ENCODE measurements at places on chromosomes 5 and 9. TPM values are rescaled to one million over a fixed set of nuclear protein-coding genes. Genes with fewer than 3 reads are reported as not detected.

- no peak for DNase-seq
- no peak overlapping the region for H3K27ac ChIP-seq
- no peak overlapping the region for H3K4me3 ChIP-seq
Observed at GRCh38 chr5:53037141-53037859, 48.1 kb downstream of the ITGA2 start.

- DNase-seq, result no peak
- peaks cover 24% of the 10 kb centered on the region for H3K4me1 ChIP-seq
- no peak overlapping the region for H3K27ac ChIP-seq
- no peak overlapping the region for H3K4me3 ChIP-seq
Observed at GRCh38 chr5:138985683-138986082, 110.5 kb upstream of the LRRTM2 start.

DNA sequence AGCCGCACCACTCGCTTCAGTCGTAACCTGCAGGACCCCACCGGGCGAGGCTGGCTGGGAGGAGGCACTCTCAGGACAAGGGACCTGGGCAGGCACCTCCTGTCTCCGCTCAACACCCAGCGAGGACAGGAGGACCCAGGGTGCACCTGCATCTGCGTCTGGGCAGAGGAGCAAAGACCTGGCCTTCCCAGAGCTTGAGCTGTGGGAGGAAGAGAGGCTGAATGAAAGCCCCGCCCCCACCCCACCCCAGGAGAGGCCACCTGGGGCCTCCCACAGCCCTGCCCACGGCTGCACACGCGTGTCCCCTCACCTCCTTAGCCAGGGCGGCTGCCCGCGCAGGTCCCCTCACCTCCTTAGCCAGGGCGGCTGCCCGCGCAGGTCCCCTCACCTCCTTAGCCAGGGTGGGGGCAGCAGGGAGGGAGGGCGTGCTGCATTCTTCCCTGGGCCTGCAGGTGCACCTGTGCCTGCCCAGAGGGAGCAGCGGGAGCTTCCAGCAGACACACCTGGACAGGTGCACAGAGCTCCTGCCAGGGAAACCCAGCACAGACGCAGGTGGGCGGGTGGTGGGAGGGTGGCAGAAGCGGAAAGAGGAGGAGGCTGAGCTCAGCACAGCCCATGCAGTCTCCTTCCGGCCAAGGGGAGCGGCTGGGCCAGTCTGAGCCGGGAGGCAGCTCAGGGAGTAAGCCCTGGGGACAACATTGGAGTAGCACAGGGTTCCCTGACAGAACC, 18.5 kb upstream of the SLC12A7 start:
- no peaks in the 10 kb centered on the region for H3K4me1 ChIP-seq
- no peaks in the 10 kb centered on the region for H3K36me3 ChIP-seq
- H3K4me3 ChIP-seq, result no peak overlapping the region
- H3K27me3 ChIP-seq, result no peaks in the 10 kb centered on the region
- DNase-seq, result no peak
- H3K27ac ChIP-seq, result no peak overlapping the region

Gene ACTBL2
- not detected for total RNA-seq

DNA sequence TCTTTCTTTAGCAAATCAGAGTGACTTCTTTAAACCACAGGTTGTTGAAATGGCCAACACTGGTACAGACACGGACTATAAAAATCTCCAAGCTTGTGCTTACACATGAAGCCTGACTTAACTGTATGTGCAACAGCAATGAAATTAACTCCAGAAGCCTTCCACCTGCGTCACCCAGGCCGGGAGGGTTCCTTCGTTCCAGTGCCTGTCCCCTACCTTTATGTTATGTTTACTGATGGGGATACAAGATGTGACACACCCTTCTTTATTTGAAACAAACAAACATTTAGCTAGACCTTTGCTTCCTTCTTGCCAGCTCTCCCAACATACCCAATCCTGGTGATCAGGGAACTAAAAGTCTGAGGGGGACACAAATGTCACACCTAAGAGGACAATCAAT, 66.0 kb downstream of the GOLPH3 start:
- no peaks in the 10 kb centered on the region for H3K4me1 ChIP-seq
- no peak overlapping the region for H3K27ac ChIP-seq
- H3K36me3 ChIP-seq, result peaks cover 8% of the 10 kb centered on the region
- no peak overlapping the region for H3K4me3 ChIP-seq

DNA sequence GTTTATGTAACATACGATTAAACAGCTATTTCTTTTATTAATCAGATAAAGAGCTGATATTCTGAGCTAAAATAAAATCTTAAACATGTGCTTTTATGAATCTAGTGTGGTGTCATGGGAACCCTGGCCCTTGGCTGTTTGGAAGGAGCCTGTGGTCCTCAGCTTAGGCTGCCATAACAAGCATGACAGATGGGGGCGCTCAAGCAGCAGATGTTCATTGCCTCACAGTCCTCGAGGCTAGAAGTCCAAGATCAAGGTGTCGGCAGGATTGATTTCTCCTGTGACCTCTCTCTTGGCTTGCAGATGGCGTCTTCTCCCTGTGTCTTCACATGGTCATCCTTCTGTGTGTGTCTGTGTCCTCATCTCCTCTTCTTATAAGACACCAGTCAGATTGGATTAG, 448.2 kb downstream of the GADD45G start:
- peaks cover 52% of the 10 kb centered on the region for H3K27me3 ChIP-seq
- H3K4me3 ChIP-seq, result no peak overlapping the region
- H3K4me1 ChIP-seq, result no peaks in the 10 kb centered on the region

Gene ALDH1A1
- not detected for total RNA-seq

GRCh38 chr5:145324101-145324500, 511.0 kb downstream of the PRELID2 start:
- no peak overlapping the region for H3K4me3 ChIP-seq
- no peaks in the 10 kb centered on the region for H3K4me1 ChIP-seq
- no peak overlapping the region for H3K27ac ChIP-seq
- no peaks in the 10 kb centered on the region for H3K36me3 ChIP-seq
- H3K27me3 ChIP-seq, result no peaks in the 10 kb centered on the region

Gene IGIP
- total RNA-seq, result 5.5 TPM

Gene ENC1
- total RNA-seq, result 1.9 TPM

DNA sequence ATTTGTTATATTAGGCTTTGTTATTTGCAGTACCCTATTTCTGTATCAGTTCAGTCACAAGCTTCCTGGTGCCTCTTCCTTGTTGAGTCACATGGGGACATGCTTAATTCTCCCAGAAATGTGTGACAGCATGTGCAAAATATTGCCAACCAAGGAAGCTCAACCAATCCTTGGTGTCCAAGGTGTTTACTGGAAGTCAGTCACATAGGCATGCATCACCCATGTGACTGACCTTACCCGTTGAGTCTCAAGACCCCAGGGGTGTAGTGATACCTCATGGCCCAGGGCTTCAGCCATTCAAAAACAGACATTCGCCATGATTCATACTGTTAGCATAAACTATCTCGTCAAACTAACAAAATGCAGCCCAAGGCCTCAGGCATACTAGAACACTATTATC, 9.3 kb upstream of the ANKDD1B start:
- H3K27ac ChIP-seq, result no peak overlapping the region
- H3K27me3 ChIP-seq, result no peaks in the 10 kb centered on the region
- H3K4me3 ChIP-seq, result no peak overlapping the region
- peaks cover 6% of the 10 kb centered on the region for H3K4me1 ChIP-seq
- DNase-seq, result no peak
- peaks cover 4% of the 10 kb centered on the region for H3K36me3 ChIP-seq

Gene SLC28A3
- total RNA-seq, result 1.5 TPM

DNA sequence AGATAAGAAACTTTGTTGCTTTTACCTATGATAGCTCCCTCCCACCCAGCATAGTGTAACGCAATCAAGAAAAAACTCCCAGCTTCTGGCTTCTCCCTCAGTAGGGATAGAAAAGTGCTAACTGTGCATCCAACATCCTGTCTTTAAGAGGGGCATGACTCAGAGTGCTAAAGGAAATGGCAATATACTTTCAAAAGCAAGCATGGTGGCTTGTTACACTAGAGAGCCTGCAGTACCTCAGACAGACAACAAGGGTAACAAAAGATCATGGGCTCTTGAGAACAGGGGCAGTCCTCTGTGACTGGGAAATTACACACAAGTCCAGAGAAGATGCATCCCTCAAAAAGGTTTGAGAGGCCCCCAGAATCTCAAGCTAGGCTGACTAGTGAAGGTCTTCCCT, 37.8 kb downstream of the PRELID2 start:
- H3K4me1 ChIP-seq, result no peaks in the 10 kb centered on the region
- H3K4me3 ChIP-seq, result no peak overlapping the region
- no peak overlapping the region for H3K27ac ChIP-seq
- DNase-seq, result no peak

Gene PCDHGB5
- 0.21 TPM for total RNA-seq

GRCh38 chr5:72234265-72234700, 85.8 kb downstream of the MRPS27 start:
- DNase-seq, result peak; percentile 22
- H3K4me1 ChIP-seq, result peaks cover 36% of the 10 kb centered on the region
- H3K27me3 ChIP-seq, result no peaks in the 10 kb centered on the region
- peak overlapping the region; percentile 63 for H3K4me3 ChIP-seq
- H3K27ac ChIP-seq, result peak overlapping the region; percentile 82
- peaks cover 25% of the 10 kb centered on the region for H3K36me3 ChIP-seq

DNA sequence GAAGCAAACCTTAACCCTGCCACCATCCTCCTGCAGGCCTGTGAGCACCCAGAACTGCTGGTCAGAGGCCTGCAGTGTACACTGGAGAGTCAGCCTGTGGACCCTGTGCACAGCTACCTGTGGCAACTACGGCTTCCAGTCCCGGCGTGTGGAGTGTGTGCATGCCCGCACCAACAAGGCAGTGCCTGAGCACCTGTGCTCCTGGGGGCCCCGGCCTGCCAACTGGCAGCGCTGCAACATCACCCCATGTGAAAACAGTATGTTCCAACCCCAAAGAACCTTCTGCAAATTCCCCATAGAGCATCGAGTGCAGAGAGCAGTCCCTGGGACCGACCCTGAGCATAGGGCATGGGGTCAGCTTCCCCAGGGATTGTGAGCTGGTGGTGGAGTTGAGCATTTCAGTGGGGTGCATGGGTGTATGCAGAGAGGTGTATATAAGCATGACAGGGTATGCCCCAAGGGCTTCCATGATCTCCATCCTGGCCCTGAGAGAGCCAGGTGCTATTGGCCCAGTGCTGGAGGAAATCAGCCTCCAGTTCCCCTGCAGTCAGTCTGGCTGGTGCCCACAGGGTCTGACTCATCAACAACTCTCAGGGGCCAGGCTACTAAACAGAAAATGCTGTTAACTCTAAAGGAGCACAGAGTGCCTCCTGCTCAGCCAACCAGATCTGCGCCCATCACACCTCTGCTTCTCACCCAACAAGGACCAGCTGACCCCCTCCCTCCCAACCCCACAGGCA, 126.2 kb downstream of the SAXO1 start:
- no peak for DNase-seq
- no peaks in the 10 kb centered on the region for H3K4me1 ChIP-seq
- H3K4me3 ChIP-seq, result no peak overlapping the region
- H3K36me3 ChIP-seq, result peaks cover 3% of the 10 kb centered on the region
- no peak overlapping the region for H3K27ac ChIP-seq

Gene SLC34A3
- 0.14 TPM for total RNA-seq

Gene IL11RA
- 55.8 TPM for total RNA-seq

- peaks cover 11% of the 10 kb centered on the region for H3K27me3 ChIP-seq
- H3K27ac ChIP-seq, result no peak overlapping the region
- no peak for DNase-seq
Observed at GRCh38 chr5:65072850-65073249, 304.1 kb downstream of the CWC27 start.

- H3K27ac ChIP-seq, result peak overlapping the region; percentile 82
- H3K4me1 ChIP-seq, result peaks cover 38% of the 10 kb centered on the region
- peak overlapping the region; percentile 88 for H3K4me3 ChIP-seq
Observed at GRCh38 chr9:136886610-136887597, 588 bp downstream of the TRAF2 start.

Gene ADAMTS19
- total RNA-seq, result not detected

Gene SMIM33
- total RNA-seq, result 0.22 TPM

Gene PKD2L2
- total RNA-seq, result not detected

GRCh38 chr9:9352877-9353481, 1259.8 kb downstream of the PTPRD start:
- H3K27ac ChIP-seq, result no peak overlapping the region
- no peak for DNase-seq
- H3K4me3 ChIP-seq, result no peak overlapping the region
- H3K36me3 ChIP-seq, result no peaks in the 10 kb centered on the region
- H3K4me1 ChIP-seq, result no peaks in the 10 kb centered on the region
- no peaks in the 10 kb centered on the region for H3K27me3 ChIP-seq

DNA sequence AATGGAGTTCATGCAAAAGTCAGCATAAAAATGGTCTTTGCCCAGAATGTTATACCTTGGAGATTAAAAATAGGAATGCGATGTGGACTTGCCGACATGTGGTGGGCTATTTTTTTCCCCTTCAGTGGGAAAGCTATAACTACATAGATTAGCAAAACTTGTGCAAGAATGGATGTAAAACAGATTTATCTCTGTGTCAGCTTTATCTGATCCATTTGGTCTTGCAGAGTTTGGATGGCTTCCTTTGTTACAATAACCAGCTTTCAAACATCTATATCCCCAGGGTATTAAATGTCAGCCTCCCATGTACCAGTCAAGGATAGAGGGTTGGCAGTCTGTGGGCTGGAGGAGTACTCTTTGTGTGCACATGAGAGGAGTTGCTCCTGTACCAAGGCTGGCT, 284.9 kb downstream of the TMEM38B start:
- no peak overlapping the region for H3K4me3 ChIP-seq
- no peaks in the 10 kb centered on the region for H3K36me3 ChIP-seq
- no peaks in the 10 kb centered on the region for H3K27me3 ChIP-seq
- no peak for DNase-seq
- H3K4me1 ChIP-seq, result no peaks in the 10 kb centered on the region

DNA sequence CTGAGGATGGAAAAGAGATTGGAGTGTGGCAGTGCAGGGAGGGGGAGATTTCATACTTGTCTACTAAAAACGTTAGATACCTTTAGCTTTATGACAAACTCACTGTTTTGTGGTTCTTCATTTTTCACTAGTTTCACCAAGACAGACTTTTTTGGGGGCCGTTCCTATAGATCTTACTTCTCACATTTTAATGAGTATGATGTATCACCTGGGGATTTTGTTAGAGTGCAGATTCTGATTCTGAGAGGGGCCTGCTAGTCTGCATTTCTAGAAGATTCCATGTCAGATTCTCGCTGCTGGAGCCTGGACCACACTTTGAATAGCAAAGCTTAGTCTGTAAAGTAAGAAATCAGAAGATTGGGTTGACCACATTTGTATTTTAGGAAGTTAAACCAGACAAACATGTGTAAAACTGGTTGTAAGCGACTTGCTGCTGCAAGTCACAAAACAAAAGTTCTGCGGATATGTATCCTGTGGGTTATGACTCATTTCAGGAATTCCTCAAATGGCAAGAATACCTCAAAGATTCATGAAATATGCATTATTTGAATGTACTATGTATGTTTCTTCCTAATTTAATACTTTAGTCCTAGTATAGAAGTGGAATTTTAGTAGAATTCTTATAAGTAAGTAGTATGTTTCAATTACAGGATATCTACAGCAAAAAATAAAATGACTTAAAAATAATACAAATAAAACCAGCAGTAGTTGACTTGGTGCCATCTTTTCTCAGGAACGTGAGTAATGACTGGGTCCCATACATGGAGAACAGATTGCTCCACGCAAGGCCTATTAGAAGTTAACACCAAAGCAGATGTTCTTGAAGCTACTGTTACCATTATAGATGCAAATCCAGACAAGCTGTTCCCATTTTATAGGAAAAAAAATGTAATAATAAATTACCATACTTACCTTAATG, 27.8 kb downstream of the NFIL3 start:
- H3K27me3 ChIP-seq, result peaks cover 8% of the 10 kb centered on the region
- H3K4me3 ChIP-seq, result peak overlapping the region; percentile 68
- H3K36me3 ChIP-seq, result no peaks in the 10 kb centered on the region

Data from activated T-cell treated with anti-CD3 and anti-CD28 coated beads, Interleukin-2, amount 50 U/mL, for 72 hours (primary cell).